ENCODE measurements at places on chromosomes 16 and 17.

- DNase-seq, result no peak
These were observed 94.7 kb downstream of the GOSR1 start for GRCh38 chr17:30571921-30572320.

DNA sequence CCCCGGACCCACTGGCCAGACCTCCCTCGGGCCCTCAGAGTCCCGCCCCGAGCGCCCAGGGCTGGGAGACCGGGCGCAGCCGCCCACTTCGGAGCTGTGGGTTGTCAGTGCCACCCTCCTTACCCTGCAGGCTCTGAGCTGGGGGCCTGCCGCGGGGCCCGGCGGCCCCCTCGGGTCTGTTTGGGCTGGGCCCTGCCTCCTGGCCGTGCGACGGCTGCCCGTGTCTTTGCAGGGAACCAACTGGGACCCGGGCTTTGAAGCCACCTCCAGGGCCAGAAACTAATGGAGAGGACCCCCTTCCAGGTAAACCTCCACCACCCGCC, 443 bp downstream of the TEDC2 start:
- DNase-seq, result no peak

DNA sequence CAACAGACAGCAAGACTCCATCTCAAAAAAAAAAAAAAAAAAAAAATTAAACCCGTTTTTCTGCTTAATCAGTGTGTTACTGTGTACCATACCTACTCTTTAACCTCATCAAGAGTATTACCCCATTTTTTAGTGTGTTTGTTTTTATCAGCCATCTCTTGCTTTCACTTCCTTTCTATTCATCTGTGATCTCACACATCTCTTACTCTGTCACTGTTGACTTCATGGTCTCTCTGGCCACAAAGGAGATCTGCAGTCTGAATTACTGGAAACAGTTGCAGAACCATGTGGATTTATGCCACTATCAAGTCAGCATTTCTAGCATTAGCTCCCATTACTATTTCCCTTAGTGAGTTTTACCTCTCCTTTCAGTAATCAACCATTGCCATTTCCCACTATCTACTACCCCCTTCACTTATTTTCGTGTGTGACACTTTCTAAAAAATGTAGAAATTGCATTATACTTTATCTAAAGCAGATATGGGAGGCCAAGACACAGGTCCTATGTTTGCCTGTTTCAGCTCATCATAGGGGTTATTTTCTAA, 20.1 kb downstream of the NDEL1 start:
- no peak for DNase-seq

GRCh38 chr16:50620646-50621451, 60.3 kb downstream of the SNX20 start:
- no peak for DNase-seq

- DNase-seq, result no peak
These were observed 539 bp downstream of the IFT20 start for GRCh38 chr17:28334666-28335200.

- DNase-seq, result no peak
These were observed 578.6 kb upstream of the CA10 start for GRCh38 chr17:52737071-52737470.

DNA sequence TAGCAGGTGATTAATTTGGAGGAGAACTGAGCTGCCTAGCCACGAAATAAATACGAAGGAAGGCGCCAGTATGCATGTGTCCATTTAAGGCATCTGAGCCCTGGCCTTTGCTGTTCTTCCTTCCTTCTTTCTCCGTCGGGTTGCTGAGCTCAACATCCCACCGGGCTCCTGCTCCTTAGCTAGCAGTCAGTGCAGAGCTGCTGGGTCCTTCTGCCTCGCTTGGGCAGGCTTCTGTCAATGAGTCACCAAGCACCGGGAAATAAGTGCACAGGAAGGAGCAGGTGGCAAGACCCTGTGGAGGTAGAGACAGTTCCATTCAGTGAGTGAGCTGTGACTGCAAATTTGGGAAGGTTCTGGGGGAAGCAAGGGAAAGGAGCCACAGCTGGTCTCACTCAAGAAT, 120.7 kb downstream of the CCDC182 start:
- DNase-seq, result no peak

Data from fibroblast of pulmonary artery (primary cell).